ENCODE measurements at places on chromosomes 11 and 22. TPM values are rescaled to one million over a fixed set of nuclear protein-coding genes. Genes with fewer than 3 reads are reported as not detected.
A peak's percentile ranks its signal among the peaks of the same experiment; 100 is the strongest.

- no peak overlapping the region for H3K27ac ChIP-seq
- H3K27me3 ChIP-seq, result no peaks in the 10 kb centered on the region
- no peak for DNase-seq
- H3K36me3 ChIP-seq, result peaks cover 3% of the 10 kb centered on the region
- no peaks in the 10 kb centered on the region for H3K4me1 ChIP-seq
These were observed 77.1 kb upstream of the OR9Q1 start for GRCh38 chr11:57946628-57947027.

DNA sequence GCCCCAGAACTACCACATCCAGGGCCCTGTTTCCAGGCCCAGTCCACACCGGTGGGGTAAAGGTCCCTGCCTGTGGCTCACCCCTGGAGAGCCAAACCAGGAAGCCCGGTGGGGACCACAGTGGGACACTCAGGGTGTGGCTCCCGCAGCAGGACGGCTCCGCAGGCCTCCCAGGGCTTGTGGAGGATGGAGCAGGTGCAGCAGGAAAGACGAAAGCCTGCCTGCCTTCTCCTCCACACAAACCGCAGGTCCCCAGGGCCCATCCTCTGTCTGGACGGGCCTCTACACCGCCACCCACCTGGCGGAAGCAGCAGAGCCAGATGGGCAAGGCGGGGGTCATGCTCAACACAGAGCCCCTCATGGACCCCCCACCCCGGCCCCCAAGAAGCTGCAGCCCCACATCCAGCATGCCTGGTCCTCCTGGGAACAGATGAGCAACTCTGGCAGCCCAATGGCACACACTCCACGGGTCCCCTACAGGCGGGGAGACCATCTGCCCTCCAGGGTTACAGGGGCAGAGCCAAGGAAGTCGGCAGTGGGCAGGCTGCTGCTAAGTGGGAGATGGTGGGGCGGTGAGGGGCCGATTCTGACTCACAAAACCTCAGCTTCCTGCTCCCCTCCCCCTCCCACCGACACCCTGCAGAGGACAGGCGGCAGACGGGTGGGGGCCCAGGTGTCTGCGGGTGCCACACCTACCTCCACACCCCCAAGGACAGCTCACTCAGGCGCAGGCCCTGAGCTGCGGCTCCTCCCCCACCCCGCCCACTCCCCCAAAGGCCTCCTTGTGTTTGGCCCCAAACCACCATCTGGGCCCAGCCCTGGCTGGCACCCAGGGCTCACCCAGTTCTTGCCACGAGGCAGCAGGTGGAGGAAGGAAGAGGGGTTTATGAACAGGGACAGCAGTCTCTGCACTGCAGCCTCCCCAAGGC, 5.2 kb downstream of the SBF1 start:
- peak; percentile 51 for DNase-seq
- H3K4me1 ChIP-seq, result peaks cover 24% of the 10 kb centered on the region
- H3K27me3 ChIP-seq, result no peaks in the 10 kb centered on the region
- no peak overlapping the region for H3K27ac ChIP-seq

GRCh38 chr11:68325183-68325906, 13.0 kb downstream of the LRP5 start:
- peak; percentile 68 for DNase-seq
- H3K27ac ChIP-seq, result peak overlapping the region; percentile 45
- peaks cover 8% of the 10 kb centered on the region for H3K36me3 ChIP-seq
- H3K27me3 ChIP-seq, result no peaks in the 10 kb centered on the region
- H3K4me3 ChIP-seq, result no peak overlapping the region
- H3K4me1 ChIP-seq, result peaks cover 53% of the 10 kb centered on the region

- no peak overlapping the region for H3K27ac ChIP-seq
- H3K36me3 ChIP-seq, result no peaks in the 10 kb centered on the region
- H3K27me3 ChIP-seq, result no peaks in the 10 kb centered on the region
- DNase-seq, result no peak
- no peak overlapping the region for H3K4me3 ChIP-seq
- H3K4me1 ChIP-seq, result peaks cover 28% of the 10 kb centered on the region
These were observed 2.7 kb upstream of the EIF3M start for GRCh38 chr11:32580967-32581366.

GRCh38 chr11:83970061-83970671, 684.0 kb upstream of the CCDC90B start:
- DNase-seq, result no peak
- no peaks in the 10 kb centered on the region for H3K36me3 ChIP-seq
- peaks cover 4% of the 10 kb centered on the region for H3K4me1 ChIP-seq
- H3K4me3 ChIP-seq, result no peak overlapping the region
- 0 out of 2 replicates have a peak overlapping the region, but pooled peaks have one; percentile 53 for H3K27ac ChIP-seq

HBD gene
- total RNA-seq, result not detected

GRCh38 chr11:108664730-108665525, at the start of gene DDX10:
Gene DDX10, plus strand, starts transcription at chr11:108665069. Its CDS starts 85 bp downstream, at chr11:108665154.
- peaks cover 23% of the 10 kb centered on the region for H3K4me1 ChIP-seq
- peaks cover 12% of the 10 kb centered on the region for H3K36me3 ChIP-seq

PISD gene
- total RNA-seq, result 55.7 TPM

KCNJ11 gene
- 10.0 TPM for total RNA-seq

DNA sequence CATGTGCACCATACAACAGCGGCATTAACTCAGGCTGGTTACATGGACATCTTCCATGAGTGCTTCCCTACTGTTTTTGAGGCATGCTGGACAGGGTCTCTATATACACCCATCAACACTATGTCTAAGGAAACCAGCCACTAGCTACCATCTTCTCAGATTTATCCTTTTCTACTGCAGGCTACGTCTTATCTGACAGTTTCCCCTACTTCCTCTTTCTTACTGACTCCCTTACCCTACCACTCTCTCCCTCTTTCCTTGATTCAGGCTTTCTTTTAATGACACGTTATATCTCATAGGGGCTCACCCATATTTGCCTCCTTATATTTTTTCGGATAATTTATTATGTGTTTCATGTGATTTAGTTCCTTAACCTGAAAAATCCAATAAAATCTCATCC, 41.8 kb downstream of the DDI1 start:
- H3K4me1 ChIP-seq, result peaks cover 10% of the 10 kb centered on the region
- H3K27me3 ChIP-seq, result no peaks in the 10 kb centered on the region
- H3K4me3 ChIP-seq, result no peak overlapping the region
- no peak overlapping the region for H3K27ac ChIP-seq
- no peak for DNase-seq

OR56B1 gene
- total RNA-seq, result 0.09 TPM

NNMT gene
- total RNA-seq, result 0.53 TPM

MS4A7 gene
- total RNA-seq, result 0.25 TPM

GRCh38 chr11:113189909-113190667, 124.3 kb upstream of the TTC12 start:
- no peak overlapping the region for H3K27ac ChIP-seq
- H3K27me3 ChIP-seq, result no peaks in the 10 kb centered on the region
- H3K36me3 ChIP-seq, result no peaks in the 10 kb centered on the region
- no peak for DNase-seq
- H3K4me3 ChIP-seq, result no peak overlapping the region
- H3K4me1 ChIP-seq, result peaks cover 13% of the 10 kb centered on the region

DNA sequence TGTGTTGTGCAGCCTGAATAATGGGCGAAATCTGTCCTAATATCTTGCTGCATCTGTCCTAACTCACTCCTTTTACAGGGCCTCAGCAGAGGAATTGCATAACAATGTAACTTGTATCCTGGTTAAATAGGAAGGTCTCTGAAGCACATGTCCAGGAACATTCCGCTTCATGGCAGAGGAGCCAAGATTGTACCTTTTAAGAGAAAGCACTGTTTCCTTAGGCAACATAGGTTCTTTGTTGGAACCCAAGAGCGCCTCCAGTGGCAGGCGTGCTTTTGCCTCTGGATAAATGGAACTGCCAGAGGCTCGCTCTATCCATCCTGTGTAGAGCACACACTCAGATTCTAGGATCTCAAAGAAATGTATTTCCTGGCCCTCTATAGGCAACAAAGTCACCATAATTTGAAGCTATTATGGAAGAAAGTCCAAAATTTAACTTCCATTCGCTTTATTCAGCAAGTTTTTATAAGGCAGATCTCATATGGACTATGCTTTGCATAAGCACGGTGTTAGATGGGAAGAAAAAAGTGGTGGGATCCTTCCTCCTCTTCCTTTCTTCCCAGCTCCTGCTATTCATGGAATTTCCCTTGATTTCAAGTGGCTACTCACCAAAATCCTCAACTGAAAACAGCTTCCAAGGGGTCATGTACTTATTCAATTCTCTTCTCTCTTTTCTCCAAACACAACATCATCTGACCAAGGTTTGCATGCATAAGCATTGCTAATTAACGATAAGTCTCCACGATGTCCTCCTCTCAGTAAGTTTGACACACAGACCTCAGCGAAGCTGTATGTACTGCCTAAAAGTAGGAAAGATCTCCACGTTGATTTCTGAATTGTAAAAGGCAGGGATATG, at the start of gene BLID:
Gene BLID, minus strand, starts transcription at position 692 of the 856 bp plus-strand sequence. Its CDS starts 293 bp downstream, at position 399.
- H3K36me3 ChIP-seq, result no peaks in the 10 kb centered on the region
- no peaks in the 10 kb centered on the region for H3K27me3 ChIP-seq
- H3K4me1 ChIP-seq, result peaks cover 19% of the 10 kb centered on the region

MPZL3 gene
- total RNA-seq, result 2.1 TPM

NOX4 gene
- 1.1 TPM for total RNA-seq

DNA sequence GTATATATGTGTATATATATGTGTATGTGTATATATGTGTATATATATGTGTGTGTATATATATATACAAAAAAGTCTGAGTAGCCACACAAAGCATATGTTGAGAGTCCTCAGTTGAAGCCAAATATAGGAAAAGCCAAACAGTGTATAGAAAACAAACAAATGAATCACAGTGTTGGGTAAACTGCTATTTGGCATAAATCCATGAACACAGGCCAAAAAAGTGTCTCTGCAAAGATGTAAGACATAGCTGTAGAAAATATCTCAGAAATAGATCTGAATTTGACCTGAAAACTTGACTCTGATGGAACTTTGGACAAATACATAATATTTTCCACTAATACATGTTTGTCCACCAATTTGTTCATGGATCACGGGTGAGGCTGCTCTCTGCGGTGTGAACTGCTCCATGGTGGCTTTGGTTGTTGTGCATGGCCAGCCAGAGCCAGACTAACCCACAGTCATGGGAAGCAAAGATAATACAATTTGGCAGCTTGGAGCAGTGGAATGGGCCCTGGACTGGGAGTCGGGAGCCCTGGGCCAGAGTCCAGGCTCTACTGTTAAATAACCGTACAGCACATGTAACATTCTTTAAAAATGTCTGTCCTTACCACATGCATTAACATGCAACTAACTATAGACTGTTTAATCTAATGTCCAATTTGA, 76.9 kb upstream of the EED start:
- H3K36me3 ChIP-seq, result no peaks in the 10 kb centered on the region
- H3K4me1 ChIP-seq, result no peaks in the 10 kb centered on the region
- no peak overlapping the region for H3K4me3 ChIP-seq
- H3K27ac ChIP-seq, result no peak overlapping the region
- no peak for DNase-seq
- H3K27me3 ChIP-seq, result no peaks in the 10 kb centered on the region

DNA sequence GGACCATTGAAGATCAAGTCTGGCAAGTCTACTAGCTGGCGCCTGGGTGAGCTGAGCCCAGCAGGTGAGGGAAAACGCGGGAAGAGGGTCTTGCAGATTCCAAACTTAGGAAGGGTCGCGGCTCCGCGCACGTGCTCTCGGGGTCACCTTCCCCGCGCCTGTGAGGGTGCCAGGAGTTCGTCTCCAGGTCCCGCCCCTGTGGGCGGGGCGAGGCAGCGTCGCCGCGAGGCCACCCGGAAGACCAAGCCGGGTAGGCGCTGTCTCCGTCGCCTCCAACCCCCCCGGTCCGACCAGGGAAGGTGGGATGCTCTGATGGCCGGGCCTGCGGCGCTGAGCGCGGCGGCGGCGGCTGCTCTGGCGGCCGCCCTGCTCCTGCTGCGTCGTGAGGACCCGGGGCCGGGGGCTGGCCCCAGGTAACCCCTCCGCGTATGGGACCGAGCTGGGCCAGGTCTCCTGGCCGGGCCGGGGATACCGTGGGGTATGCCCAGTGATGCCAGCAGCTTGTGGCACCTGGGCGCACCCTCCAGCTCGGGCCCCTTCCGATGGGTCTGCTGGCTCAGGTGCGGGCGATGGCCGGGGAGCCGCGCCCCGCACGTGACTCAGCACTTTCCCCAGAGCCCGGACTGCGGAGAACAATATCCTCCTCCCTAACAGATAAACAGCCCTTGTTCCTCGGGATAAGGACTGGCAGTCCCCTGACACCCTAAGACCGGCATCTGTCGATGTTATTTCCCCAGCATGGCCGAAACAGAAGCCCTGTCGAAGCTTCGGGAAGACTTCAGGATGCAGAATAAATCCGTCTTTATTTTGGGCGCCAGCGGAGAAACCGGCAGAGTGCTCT, at the start of gene HTATIP2:
Gene HTATIP2, plus strand, starts transcription at position 215 of the 841 bp plus-strand sequence. Its CDS starts 524 bp downstream, at position 739.
- H3K36me3 ChIP-seq, result peaks cover 6% of the 10 kb centered on the region
- peaks cover 35% of the 10 kb centered on the region for H3K4me1 ChIP-seq
- DNase-seq, result peak; percentile 67
- H3K27ac ChIP-seq, result peak within 1 kb of the TSS; percentile 25
- peak within 1 kb of the TSS; percentile 75 for H3K4me3 ChIP-seq

DNA sequence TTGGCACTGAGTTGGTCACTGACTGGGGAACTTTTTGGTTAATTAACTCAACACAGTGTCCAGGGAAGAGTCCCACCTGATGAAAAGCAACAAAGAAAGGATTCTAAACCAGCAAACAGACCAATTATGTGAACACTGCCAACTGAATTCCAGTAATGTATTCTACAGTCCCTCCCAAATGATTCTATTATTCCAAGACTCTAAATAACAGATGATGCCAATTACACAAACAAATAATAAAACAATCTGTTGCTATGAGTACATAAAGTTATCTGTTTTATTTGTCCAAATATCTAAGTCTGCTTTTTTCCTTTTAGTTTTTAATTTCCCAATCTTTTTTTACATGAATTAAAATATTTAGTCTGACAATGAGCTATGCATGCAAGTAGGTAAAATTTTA, 98.3 kb upstream of the TP53AIP1 start:
- H3K4me1 ChIP-seq, result no peaks in the 10 kb centered on the region
- no peak for DNase-seq
- H3K4me3 ChIP-seq, result no peak overlapping the region
- no peaks in the 10 kb centered on the region for H3K27me3 ChIP-seq
- H3K36me3 ChIP-seq, result peaks cover 11% of the 10 kb centered on the region
- no peak overlapping the region for H3K27ac ChIP-seq

- H3K4me1 ChIP-seq, result peaks cover 13% of the 10 kb centered on the region
- no peak overlapping the region for H3K4me3 ChIP-seq
- no peak for DNase-seq
- H3K36me3 ChIP-seq, result no peaks in the 10 kb centered on the region
- no peaks in the 10 kb centered on the region for H3K27me3 ChIP-seq
These were observed 20.6 kb downstream of the STARD10 start for GRCh38 chr11:72773291-72773690.

GRCh38 chr11:62048100-62048499, 75.7 kb upstream of the INCENP start:
- H3K27me3 ChIP-seq, result peaks cover 3% of the 10 kb centered on the region
- DNase-seq, result no peak
- no peak overlapping the region for H3K4me3 ChIP-seq

PRR5L gene
- total RNA-seq, result 4.0 TPM

GRCh38 chr11:130765951-130766649, 150.2 kb downstream of the SNX19 start:
- no peak overlapping the region for H3K27ac ChIP-seq
- peaks cover 4% of the 10 kb centered on the region for H3K27me3 ChIP-seq
- H3K4me3 ChIP-seq, result no peak overlapping the region
- H3K36me3 ChIP-seq, result peaks cover 6% of the 10 kb centered on the region

APOA5 gene
- 0.20 TPM for total RNA-seq

MUS81 gene
- total RNA-seq, result 45.1 TPM

TRIM66 gene
- 7.8 TPM for total RNA-seq

OR52E8 gene
- not detected for total RNA-seq

- peaks cover 16% of the 10 kb centered on the region for H3K36me3 ChIP-seq
- peak; percentile 45 for DNase-seq
- H3K27ac ChIP-seq, result peak within 1 kb of the TSS; percentile 32
- H3K27me3 ChIP-seq, result peaks cover 18% of the 10 kb centered on the region
These were observed at the start of gene PGGHG for GRCh38 chr11:288478-289397. Gene PGGHG, plus strand, starts transcription at chr11:289126. Its CDS starts 691 bp downstream, at chr11:289817.

GRCh38 chr11:68903288-68904247, at the start of the genes IGHMBP2 and MRPL21:
Gene IGHMBP2, plus strand, starts transcription at chr11:68903891. Its CDS starts 62 bp downstream, at chr11:68903953.
Gene MRPL21, minus strand, starts transcription at chr11:68903832. Its CDS starts 22 bp downstream, at chr11:68903810.
- peaks cover 24% of the 10 kb centered on the region for H3K36me3 ChIP-seq
- peaks cover 27% of the 10 kb centered on the region for H3K4me1 ChIP-seq
- peak within 1 kb of the TSS; percentile 65 for H3K27ac ChIP-seq
- peak within 1 kb of the TSS; percentile 99 for H3K4me3 ChIP-seq
- DNase-seq, result peak; percentile 87
